Cerebellar nuclear complex (tissue), 1 donor: ENCODE measurements at places on chromosomes 16 and 17.

DNA sequence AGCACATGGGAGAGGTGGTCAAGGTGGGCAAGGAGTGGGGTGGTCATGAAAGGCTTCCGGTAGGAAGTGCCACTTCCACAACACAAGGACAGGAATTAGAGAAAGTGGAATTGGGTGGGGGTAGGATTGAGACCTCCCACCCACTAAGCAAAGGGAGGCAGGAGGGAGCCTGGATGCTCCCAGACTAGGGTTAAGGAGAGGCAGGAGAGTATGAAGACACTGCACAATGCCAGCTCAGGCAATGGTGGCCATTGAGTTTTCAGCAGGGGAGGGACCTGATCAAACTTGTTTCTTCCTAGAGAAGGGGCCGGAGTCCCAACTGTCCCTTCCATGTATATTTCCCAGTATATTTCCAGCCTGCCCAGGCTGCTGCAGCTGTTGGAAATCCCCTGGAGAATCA is 3.1 kb upstream of the RAB11FIP4 start:
- no peak for DNase-seq

DNA sequence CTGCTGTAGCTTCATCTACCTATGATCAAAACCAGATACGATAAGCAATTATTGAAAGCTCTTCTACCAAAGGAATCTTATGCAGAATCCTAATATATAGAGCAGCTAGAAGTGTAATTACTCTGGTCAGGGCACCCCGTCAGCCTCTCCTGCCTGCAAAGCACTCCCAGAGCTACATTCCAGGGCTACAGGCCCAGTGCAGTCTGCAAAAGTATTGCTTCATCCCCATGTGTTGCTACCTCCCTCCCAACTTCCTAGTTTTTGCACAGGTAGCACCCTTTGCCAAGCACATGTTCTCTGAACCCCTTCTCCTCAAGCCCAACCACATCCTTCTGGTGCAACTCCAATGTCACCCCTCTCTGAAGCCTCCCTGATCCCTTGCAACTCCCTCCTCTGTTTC is 7.0 kb downstream of the CES5A start:
- no peak for DNase-seq

DNA sequence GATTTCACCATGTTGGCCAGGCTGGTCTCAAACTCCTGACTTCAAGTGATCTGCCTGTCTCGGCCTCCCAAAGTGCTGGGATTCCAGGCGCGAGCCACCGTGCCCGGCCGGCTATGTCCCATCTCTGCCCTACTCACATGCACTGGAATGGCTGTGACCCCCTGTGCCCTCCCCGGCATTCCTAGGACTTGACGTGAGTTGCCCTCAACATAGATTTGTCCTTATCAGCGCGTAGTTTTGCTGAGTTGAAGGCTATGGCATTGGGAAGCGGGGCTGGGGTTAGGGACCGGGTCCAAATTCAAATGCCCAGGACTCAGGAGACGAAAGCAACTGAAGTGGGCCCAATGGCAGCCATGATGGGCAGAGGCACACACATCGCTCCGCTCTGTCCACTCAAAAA is 5.8 kb downstream of the UNC13D start:
- DNase-seq, result no peak

- DNase-seq, result no peak
These were observed 162.0 kb downstream of the NTN1 start for GRCh38 chr17:9183306-9183705.

DNA sequence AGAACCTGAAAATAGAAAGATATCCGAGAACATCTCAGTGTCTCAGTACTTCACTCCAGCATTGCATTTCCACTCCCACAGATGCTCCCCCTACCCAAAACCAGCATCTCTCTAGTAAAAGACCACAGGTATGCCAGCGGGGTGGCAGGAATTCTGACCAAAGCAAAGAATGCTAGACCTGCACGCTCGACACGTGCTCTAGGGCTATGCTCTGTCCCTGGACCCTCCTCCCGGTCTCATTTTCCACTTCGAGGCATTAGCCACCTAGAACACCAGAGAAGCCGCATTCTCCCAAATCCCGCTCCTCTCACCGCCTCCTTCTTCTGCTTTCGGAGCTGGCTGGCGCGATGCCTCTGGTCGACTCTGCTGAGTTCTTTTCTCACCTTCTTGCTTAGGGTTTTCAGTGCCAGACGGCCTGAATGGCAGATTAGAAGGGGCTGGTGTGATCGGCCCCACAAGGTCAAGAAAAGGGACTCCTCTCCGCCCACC is 487 bp downstream of the TSR1 start:
- no peak for DNase-seq

GRCh38 chr17:75270218-75270965 is 639 bp downstream of the MIF4GD start:
- DNase-seq, result no peak

- DNase-seq, result no peak
These were observed 26.7 kb downstream of the KDM8 start for GRCh38 chr16:27229891-27230470.

DNA sequence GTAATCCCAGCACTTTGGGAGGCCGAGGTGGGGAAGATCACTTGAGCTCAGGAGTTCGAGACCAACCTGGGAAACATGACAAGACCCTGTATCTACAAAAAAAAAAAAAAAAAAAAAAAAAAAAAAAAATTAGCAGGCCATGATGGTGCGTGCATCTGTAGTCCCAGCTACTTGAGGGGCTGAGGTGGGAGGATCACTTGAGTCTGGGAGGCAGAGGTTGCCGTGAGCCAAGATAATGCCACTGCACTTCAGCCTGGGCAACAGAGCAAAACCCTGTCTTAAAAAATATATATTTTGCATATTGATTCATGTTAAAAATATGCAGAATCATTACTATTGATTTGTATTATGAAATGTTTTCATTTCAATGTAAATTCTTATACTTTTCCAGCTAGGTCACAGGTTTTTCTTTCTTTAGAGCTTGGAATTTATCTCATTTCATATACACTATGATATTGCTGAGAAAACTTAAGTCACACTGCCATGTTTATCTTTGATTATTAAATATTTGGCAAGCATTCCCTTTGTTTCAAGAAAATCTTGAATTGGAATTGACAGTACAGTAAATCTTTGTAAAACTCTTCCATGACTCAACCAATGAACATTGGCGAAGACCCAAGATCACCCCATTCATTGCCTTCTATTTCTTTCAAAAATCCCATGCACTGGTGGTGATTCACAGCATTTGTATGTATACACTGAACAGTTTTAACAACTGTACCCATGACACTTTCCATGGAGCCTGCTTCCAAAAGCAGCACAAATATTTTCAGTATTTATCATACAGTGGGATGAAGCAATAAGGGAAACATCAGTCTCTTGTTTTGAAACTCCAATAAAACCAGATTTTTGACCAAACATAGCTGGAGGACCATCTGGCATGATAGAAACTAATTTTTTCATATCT is 83.5 kb upstream of the TNRC6A start:
- no peak for DNase-seq
